GM12878 (cell line): ENCODE measurements at places on chromosomes 5 and 9. TPM values are rescaled to one million over a fixed set of nuclear protein-coding genes. Genes with fewer than 3 reads are reported as not detected.

The C7 gene
- polyA plus RNA-seq: not detected in 2 replicates

The IGFBPL1 gene
- 0.12 TPM in 1 of 2 replicates, not detected in the other for polyA plus RNA-seq

The LCN1 gene
- not detected in 2 replicates for polyA plus RNA-seq

The PCDHGB5 gene
- polyA plus RNA-seq: 1.4 and 1.9 TPM in 2 replicates

The STK32A gene
- polyA plus RNA-seq: not detected in 2 replicates

The SLC31A2 gene
- polyA plus RNA-seq: 0.78 and 0.79 TPM in 2 replicates

The ATP6V0E1 gene
- 393 and 421 TPM in 2 replicates for polyA plus RNA-seq

The LARP1 gene
- 34.3 and 34.4 TPM in 2 replicates for polyA plus RNA-seq

The ISL1 gene
- polyA plus RNA-seq: 0.08 and 0.16 TPM in 2 replicates
